ENCODE measurements at places on chromosomes 7 and 10.

DNA sequence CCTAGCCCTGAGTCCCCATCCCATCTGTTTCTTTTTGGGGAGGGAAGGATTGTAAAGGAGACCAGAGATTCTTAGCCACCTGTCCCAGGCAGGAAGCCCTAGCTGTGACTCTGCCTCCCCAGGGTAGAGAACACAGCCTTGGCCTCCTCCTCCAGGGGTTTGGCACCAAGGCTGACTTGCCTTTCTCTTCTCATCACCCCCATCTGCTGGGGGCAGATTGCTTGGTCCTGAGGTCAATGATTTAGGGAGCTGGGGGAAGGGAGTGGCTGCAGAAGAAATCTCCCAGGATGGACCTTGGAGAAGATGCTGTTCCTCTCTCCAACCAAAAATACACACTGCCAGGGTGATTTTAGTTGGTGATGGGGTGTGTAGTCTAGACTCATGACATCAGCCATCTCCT lies 2.6 kb upstream of the MNX1 start:
- no peak for DNase-seq

- peak; percentile 4 for DNase-seq
These were observed 701.4 kb upstream of the COBL start for GRCh38 chr7:52017802-52018679.

GRCh38 chr10:131444862-131445461 lies 133.4 kb upstream of the TCERG1L start:
- no peak for DNase-seq

DNA sequence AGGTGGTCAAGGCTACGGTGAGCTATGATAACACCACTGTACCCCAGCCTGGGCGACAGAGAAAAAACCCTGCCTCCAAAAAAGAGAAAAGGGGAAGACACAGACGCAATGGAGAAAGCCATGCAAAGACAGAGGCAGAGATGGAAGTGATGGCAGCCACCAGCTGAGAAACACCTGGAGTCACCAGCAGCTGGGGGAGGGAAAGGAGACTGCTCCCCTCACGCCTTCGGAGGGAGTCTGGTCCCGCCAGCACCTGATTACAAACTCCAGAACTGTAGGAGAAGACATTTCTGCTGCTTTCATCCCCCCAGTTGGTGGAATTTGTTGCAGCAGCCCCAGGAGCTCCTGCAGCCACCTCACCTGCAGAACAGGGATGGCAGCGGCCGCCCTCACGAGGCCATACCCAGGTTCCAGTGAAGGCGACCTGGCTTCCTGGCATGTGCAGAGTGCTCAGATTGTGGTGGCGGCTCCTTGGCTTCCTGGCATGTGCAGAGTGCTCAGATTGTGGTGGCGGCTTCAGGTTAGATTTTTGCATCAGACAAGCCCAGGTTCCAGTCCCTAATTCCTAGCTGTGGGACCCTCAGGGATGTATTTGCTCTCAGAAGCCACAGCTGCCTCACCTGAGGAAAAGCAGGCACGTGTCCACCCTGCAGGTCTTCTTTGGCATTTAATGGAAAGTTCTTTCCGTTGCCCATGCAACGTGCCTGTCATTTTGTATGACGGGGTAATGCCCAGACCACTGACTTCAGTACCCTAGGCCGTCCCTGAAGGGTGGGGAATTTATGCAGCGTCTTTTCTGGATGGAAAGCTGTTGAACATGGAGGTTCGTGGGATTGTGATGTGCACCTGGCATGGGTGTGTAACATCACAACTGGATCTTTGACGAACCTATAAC lies 182.9 kb downstream of the EBF3 start:
- no peak for DNase-seq

GRCh38 chr7:125661006-125661405 lies 731.4 kb upstream of the POT1 start:
- DNase-seq = no peak

DNA sequence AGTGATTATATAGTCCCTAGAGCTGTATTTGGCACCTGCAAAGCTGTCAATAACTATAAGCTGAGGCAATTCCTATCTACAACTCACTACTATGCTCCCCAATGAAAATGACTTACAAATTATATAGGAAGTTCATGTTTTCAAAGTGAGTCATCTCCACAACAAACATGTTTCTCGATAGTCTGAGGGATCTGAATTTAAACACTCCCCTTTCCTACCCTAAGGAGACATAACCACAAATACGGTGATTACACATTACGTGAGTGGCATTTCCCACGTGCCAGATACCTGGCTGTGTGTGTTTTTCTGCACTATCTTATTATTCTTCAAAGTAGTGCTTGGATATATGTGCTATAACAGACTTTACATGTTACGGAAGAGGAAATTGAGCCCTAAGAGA lies 122.5 kb upstream of the C1QL3 start:
- DNase-seq = no peak

DNA sequence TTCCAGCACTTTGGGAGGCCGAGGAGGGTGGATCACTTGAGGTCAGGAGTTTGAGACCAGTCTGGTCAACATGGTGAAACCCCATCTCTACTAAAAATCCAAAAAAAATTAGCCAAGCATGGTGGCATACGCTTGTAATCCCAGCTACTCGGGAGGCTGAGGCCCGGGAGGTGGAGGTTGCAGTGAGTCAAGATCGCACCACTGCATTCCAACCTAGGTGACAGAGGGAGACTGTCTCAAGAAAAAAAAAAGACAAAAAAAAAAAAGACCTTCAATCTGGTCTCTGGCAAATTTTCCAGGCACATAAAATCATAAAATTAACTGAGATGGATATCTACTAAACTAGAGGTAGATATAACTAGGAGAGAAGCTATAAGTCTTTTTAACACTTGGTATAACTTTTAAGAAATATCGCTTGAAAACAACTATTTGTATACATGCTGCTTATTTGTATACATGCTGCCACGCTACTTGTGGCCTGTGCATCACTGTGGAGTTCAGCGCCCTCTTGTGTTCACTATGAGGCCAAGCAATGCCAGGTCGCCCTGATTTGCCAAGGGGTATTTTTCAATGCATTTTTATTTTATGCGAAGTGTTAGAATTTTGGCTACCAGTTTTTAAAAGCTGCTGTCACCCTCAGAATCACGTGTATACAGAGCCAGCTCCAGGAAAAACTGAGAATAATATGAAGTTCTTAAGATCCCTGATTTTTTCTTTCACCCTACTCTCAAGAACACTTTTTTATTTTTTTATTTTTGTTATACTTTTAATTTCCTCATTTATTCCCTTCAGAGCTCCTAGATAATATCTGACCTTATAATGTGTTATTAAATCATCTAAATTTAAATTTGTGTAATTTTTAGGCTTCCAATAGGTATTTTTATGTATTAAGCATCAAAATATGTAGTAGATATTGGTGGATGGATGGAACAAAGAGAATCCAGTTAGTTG lies 26.7 kb downstream of the CYCS start:
- peak; percentile 45 for DNase-seq

DNA sequence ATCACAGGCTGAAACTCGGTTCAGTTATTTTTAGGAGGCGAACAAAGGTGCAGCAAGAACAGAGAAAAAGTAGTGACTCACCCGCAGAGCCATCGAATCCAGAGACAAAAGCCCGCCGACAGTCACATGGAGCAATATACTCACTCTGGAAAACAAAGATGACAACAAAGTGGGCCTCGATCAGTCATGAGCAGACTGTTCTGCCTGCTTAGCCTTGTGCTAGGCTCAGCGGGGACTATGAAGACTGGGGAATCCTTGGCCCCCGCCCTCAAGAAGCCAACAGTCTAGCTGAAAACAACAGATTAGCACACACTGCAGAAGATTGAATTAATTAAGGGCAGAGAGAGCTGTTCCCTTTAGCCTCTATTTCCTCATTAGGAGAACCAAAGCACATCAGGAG lies 30.4 kb downstream of the XPNPEP1 start:
- no peak for DNase-seq

DNA sequence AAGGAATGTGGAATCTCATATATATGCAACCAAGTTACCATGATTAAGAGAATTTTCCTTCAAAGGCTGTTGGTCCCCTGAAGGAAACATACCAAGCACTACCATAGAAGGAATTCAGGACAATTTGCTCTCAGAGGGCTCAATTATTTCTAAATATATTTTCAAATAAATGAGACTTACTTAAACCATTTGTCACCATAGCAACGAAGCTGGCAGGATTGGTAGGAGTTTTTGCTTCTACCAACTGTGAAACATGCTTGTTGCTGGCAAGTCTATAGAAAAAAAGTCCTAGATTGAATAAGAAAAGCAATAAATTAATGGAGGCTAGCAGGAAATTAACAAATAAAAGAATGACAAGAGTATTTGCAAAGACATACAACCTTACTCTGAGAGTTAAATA lies 156.9 kb upstream of the NPSR1 start:
- DNase-seq = no peak

DNA sequence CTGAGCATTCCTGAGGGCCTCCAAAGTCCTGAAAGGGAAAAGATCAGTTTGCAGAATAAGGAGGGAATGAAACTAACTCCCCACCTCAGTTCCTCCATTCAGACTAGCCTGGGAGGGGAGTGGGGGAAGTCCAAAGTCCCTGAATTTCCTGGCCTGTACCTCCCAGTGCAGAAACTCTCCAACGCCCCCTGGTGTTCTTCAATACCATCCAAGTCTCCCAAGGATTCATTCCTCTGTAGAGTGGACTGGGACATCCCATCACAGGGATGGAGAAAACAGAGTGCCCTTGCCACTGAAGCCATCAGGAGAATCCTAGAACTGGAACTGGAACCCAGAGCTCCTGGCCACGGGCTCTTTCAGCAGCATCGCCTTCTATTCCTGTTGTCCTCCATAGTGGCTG lies 1.6 kb upstream of the COL13A1 start:
- no peak for DNase-seq

- DNase-seq = no peak
These were observed 10.0 kb downstream of the ST8SIA6 start for GRCh38 chr10:17444388-17444714.

DNA sequence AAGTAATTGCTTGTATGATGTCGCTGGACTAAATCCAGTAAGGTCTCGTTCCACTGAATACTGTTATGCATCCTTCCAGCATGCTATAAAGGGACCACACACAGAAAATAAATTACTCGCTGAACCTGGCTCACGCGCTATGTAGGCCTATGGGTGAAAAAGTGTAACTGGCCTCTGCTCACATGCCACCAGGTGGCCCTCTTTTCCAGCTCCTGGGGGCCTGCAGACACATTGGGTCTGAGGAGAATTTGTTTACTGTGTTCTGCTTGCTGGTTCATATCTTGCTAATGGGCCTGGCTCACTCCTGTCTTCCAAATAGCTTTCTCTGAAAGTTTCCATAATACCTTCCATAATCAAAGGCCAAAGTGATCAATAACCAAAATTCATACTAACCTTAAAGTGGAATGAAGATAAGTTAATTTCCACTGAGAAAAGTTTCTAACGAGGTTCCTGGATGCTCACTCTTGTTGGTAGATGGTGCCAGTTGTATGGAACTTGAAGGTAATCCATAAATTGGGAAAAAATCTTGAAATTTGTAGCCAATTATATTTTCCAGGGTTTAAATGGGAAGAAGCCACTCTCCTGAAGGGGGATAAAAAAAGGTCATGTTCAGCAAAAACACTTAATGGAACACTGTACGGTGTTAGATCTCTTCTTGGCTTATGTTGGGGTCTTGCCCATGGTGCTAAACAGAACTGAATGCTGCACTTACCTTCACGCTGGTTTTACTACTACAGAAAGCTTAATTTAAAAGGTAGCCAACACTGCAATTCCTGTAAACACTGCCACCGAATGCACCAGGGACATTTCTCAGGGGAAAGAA lies 27.0 kb upstream of the ZPBP start:
- DNase-seq = peak; percentile 45

DNA sequence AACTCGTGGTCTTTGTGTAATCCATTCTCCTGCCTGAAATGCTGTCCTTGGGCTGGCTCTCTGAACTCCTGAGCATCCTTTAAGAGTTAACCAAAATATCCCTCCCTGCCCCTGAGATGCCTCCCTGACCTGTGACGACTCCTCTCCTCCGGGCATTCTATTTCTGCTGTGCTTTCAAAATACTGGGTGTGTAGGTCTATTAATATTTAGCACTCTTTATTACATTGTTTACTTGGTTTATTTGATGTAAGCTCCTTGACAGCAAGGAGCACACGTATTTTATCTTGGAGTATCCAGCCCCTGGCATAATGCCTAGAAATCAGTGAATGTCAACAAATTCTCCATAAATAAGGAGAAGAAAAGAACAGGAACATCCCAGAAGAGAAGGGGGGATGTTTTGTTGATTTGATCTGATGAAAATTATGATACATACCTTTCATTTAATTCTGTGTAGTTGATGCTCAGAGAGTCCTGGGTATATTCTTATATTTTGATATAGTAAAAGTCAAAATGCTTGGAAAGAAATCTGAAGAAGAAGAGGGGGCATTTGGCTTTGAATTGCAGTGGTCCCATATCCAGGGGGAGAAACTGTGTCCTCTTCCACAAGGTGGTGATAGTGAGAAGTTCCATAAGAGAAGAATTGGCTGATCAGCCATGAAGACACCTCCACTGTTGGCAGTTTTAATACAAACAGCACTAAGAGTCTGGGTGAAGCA lies 107.7 kb upstream of the MPP7 start:
- DNase-seq = no peak

GRCh38 chr7:13829914-13830900 lies 159.3 kb downstream of the ETV1 start:
- no peak for DNase-seq

DNA sequence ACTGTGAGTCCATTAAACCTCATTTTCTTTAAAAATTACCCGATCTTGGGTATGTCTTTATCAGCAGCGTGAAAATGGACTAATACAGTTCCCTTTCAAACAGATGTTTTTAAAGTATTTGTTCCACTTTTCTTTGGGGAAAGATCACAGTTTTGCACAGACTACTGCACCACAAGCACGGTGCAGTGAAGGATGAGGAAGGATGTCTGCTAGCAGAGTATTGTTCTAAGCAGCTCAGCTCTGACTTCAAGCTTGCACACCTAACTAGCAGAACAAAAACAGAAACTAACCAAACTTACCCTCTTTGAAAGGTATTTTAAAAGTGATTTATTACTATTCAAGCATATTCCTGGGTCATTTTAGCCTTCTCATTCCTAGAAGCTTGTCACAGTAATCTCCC lies 20.0 kb downstream of the THNSL1 start:
- DNase-seq = no peak

GRCh38 chr10:7626283-7626682 lies 40.5 kb downstream of the ITIH5 start:
- DNase-seq = no peak
